ENCODE measurements at places on chromosomes 1 and 21.

- no peak for DNase-seq
Measured at GRCh38 chr1:53342735-53343470, 15.0 kb upstream of the LRP8 start.

DNA sequence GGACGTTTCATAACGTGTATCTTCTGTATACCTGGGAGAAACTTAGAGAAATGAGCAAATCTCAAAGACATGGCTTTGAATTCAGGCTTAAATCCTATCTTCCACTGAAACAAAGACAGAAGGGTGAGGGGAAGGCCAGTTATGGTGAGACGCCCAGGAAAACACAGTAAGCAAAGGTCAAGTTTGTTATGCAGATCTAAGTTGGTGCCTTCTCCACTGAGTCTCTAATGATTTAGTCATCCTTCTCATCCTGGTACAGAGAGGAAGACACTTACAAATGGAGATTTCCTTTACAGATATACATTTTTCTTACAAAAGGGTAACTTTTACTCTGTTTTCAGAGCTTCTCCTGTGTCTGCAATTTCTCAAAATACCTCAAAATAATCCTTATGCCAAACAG lies 64.4 kb downstream of the MAP3K7CL start:
- no peak for DNase-seq

GRCh38 chr1:56901716-56902115 lies 47.1 kb downstream of the C8A start:
- DNase-seq: no peak

GRCh38 chr1:167720965-167721616 lies 691 bp upstream of the MPZL1 start:
- DNase-seq: no peak

DNA sequence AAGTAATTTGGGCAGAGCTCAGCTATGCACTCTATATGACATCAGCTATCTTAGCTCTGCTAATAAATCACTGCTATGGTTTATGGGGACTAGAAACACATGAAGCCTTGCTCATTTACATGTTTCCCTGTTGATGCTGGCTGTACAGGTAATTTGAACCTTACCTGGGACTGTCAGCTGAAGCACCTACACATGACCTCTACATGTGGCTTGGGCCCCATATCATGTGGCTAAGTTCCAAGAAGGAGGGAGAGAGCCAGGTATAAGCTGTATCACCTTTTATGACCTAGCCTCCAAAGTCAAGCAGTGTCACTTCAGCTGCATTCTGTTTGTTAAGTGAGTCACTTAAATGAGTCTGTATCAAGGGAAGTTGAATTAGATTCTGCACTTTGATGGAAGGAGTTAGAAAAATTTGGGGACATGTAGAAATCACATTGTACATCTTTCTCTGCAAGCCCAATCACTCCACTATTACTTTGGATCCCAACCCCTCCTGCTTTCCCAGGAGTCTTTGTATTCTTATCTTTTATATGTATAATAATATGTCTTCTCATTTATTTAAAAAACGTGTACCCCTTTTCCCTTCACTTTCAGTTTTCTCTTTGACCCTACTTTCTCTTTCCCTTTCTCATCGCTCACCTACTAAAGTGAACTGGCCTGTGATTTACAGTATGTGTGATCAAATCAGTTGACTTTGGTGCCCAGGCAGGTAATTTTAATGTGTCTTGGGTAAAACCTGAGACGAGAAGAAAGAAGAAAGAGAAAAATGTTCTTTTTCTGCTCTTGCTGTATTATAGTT lies 53.4 kb upstream of the PRKACB start:
- no peak for DNase-seq

GRCh38 chr1:96329121-96329520 lies 392.5 kb upstream of the PTBP2 start:
- DNase-seq: no peak

DNA sequence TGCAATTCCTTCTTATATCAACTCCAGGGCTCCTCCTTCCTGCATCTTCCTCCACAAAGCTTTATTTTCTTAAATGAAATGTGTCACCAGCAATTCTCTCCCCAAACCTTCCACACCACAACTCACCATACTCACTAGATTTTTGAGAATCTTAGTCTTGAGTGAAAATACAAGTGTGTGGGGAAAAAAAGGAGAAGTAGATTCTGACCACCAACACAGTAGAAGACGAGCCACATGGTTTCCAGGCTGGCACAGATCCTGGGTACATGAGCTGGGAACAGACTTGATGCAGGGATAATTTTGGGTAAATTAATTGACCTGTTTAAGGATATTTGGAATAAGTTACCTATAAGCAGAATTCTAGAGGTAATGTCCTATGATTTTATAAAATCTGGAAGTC lies 72.8 kb upstream of the KCNJ15 start:
- DNase-seq: no peak

DNA sequence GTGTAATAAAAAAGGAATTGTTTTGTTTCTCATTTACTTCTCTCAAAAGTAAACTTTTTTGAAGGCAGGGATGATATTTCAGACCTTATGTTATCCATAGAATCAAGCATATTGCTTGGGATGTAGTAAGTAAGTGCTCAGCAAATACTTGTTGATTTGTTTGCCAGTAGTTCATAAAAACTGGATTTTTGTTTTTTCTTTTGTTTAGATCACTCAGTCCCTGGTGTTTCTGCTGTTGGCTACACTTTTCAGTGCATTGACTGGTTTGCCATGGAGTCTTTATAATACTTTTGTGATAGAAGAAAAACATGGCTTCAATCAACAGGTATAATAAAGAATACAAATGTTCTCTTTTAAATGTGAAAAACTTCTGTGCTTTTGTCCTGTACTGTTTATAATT lies 10.2 kb downstream of the ZMPSTE24 start:
- no peak for DNase-seq

DNA sequence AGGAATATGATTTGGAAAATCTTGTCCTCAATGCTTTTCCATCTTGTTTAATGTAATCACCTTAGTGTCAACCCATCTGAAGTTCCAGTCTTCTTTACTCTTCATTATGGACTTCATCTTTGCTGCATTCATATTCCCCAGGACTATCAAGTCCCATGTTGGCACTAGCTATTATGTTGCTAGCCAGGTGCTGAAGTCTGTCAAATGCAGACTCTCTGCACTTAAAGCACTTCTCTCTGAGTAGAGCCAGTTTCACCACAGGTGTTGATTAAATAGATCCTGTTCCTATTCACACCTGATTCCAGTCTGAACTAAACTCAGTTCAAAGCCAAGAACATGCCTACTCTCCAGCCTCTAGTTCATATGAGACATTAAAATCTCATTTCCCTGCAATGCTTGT lies 75.0 kb upstream of the PKN2 start:
- DNase-seq: no peak

- no peak for DNase-seq
Measured at GRCh38 chr1:3271866-3272265, 182.6 kb upstream of the ARHGEF16 start.

DNA sequence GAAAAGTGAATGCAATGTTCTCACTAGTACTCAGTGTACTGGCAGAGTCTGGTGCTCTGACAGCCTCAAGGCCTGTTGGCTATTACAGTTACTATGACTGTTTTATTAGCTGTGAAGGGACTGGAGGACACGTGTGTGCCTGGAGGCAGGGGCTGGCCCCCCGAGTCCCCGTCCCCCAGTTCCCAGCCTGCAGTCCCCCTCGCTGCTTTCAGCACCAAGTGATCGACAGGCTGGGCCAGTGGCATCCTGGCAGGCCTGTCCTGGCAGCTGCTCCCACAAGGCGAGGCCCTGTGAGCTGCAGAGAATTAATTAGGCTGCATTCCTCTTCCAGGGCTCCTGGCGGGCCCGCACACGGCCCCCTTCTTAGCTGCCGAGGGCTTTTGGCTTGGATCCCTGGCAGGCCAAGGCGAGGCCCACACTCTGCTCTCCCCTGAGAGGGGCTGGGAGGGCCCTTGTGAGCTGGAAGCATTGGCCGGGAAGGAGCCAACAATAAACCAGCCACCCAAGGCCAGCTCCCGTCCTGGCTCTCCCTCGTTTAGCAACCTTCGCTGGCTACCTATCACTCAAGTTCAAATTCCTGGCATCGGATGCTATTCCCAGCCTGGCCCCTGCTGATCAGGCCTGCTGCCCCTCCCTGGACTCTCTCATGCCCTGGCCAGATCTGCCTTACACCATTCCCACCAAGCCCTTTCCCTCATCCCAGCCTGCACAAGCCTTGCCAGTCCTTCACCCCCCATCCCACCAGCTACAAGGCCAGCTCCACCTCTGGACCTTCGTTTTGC lies 9.8 kb downstream of the EDN2 start:
- no peak for DNase-seq

DNA sequence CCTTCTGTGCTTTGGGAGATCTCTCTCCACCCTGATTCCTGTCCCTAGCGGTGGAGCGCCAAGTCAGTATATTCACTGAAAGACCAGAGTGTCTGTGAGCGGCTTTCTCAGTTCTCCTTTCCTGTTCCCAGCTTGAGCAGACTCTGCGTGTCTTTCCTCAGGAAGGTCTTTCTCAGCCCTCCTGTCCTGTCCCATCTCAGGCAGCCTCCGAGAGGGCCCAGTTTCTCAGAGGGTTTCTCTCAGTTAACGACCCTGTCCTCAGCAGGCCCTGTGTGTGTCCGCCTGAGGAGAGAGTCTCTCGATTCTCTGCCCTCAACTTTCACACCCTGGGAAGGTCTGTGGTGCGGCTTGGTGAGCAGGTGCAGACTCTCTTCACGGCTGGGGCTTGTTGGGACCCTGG lies 34.0 kb upstream of the CHIT1 start:
- no peak for DNase-seq

DNA sequence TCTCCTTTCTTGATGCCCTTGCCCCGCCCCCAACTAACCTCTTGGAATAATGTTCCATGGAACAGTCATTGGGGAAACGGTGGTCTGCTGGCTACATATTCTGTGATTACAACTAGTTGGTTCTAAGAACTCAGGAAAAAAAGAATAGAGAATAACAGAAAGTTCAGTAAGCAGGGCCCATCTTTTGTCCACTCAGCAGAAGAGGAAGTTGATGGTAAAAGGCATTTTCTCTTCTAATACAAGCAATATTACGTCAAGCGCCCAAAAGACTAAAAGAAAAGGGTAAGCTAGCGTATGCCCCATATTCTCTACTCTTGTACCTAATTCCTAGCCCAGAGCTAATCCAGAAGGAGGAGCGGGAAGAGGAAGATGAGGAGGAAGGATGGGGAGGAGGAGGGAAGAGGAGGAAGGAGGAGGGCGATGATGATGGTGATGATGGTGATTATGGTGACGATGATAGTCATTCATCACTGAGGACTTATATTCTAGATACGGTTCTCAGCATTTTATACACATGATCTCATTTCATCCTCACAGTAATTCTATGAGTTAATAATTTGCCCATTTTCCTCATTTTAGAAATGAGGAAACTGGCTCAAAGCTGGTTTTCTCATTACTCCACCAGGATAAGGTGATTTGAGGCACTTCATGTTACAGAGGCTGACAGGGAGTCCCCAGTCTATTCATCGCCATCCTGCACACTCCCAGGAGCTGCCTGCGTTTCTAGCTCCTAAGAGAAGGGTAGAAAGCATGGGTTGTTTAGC lies 76.6 kb upstream of the EFHD2 start:
- DNase-seq: no peak

DNA sequence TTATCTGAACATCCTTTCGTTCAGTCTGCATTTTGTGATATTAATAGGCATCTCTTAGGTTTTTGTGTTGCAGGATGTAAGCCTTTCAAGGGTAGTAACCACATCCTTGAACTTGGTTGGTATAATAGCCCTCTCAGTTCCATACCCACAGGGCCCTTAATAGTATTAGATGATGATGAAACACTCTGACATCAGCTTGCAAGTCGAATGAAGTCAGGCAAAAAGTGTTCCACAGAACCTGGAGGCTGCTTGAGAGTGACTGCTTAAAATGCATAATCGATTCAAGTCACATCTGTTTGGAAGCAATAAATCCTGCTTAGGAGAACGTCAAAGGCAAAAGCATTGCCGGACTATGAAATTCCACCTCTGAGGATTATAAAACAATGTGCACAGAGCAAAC lies 415.6 kb upstream of the KAZN start:
- DNase-seq: no peak

DNA sequence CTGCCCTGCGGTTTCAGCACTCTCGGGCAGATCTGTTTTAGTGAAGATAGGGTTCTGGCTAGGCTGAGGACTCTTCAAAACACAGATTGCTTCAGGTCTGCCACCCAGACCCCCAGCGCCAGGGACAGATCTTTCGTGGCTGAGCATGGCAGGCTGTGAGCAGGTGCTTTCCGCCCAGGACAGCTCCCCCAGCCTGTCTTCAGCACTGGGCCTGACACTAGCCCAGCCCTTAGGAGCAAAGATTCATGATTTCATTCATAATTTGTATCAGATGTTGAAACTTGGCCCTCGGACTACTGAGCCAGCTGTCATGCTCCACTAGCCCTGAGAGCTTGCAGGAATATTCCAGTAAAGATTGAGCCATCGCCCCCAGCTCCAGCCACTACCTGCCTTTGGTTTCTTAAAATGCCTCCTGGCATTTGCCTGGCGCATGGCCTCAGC lies 5.9 kb downstream of the ADPRS start:
- DNase-seq: no peak

DNA sequence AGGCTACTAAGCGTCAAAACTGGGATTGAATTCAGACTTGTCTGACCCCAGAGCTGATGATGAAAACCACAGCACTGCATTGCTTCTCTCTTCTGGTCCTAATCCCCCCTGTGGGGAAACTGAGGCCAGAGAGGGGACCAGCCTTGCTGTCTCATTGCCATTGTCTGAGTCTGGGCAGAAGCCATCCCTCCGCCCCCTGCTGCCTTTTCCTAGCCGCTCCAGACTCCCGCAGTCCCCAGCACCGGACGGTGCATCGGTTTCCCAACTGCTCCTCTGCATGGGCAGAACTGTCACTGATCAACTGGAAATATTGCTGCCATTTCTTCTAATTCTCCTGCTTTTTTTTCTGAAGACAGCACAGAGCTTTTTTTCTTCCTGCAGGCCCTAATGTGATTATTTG lies 157.4 kb downstream of the ACTL8 start:
- DNase-seq: no peak

- DNase-seq: no peak
Measured at GRCh38 chr1:3011631-3012455, 9.4 kb upstream of the ACTRT2 start.

- DNase-seq: no peak
Measured at GRCh38 chr1:167095368-167095767, 1.5 kb downstream of the STYXL2 start.

Data from T-helper 1 cell (primary cell).